Stimulated activated CD8-positive, alpha-beta memory T cell treated with anti-CD3 and anti-CD28 coated beads, Interleukin-4, amount 100 ng/mL, for 1 hour (primary cell): ENCODE measurements at places on chromosomes 2 and 18.

- DNase-seq: no peak
Measured at GRCh38 chr2:47238638-47239037, 83.5 kb upstream of the STPG4 start.

DNA sequence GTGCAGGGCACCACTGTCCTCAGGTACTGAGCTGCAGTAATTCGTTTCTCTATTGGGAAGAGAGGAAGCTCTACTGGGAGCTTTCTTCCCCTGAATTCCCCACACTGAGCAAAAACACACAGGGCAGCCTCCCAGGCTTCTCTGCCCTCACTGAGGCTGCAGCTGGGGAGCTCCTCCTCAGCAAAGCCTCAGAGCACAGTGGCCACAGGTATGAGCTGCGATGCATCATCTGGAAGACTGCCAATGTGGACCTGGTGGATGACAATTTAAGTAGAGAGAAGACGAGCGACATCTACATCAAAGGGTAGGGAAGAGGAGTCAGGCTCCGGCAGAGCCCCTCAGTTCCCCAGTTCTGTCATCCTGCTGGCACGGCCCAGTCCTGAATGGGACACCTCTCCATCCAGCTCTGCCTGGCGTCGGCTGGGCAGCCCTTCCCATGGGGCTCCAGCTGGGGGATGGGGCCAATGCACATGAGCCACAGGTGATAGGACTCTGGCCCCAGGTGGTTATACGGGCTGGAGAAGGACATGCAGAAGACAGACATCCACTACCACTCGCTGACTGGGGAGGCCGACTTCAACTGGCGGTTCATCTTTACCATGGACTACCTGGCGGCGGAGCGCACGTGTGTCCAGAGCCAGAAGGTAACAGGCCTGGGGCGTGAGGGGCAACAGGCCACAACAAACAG, 37.6 kb downstream of the LMAN2L start:
- no peak for DNase-seq

DNA sequence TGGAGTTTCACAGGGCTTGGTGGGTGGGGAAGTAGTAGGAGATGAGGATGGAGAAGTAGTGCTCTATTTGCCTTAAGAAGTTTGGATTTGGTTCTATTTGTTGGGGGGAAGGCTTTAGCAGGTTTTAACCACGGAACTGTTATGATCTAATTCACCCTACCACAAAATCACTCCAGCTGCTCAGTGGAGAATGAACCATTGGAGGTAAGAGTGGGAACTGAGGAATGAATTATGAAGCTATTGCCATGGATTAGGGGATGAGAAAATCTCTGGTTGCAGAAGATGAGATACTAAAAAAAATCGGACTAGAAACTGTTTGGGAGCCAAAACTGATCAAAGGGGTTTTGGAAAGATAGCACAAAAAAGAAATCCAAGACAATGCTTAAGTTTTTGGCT, 488.9 kb downstream of the DLGAP1 start:
- no peak for DNase-seq

DNA sequence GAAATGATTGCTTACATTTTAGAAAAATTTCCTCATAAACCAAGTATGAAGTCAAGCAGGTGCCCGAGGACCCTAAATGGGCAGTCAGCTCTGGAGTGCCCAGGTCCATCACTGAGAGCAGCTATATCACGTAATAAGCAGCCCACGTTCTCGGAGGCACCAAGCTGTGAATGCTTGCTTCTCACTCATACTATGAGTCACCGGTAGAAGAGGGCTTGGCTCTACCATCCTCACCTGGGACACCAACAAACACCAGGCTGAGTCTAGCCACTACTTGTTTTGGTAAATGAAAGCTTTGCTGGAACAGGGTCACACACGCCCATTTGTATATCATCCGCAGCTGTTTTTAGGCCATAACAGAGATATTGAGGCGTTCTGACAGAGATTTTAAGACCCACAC, 207.5 kb downstream of the SEPTIN10 start:
- DNase-seq: no peak

DNA sequence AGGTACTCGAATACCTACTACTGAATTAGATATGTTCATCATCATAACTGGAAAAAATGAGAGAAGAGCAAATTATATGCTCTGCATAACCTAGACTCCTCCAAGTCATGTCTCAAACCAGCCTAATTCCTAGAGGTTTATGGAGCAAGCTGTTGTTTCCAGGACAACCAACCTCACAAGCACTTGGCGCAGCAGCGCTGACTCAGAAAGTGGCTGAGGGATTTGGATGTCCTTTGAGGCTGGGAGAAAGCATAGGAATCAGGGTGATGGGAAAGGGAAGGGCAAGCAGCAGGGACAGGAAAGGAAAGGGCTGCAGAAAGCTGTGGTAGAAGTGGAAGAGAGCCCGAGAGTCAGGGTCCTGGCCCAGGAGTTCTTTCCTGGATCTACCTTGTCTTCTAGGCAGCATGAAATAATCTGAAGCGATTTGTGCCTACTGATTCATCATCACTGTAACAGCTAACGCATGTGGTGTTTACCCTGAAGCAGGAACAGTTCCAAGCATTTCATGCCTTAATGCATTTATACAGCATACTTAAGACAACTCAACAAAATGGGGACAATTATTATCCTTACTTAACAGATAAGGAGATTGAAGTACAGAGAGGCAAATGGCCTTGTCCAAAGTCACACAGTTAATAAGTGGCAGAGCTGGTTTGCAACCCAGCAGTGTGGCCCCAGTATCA, 3.7 kb downstream of the PLEK start:
- no peak for DNase-seq

DNA sequence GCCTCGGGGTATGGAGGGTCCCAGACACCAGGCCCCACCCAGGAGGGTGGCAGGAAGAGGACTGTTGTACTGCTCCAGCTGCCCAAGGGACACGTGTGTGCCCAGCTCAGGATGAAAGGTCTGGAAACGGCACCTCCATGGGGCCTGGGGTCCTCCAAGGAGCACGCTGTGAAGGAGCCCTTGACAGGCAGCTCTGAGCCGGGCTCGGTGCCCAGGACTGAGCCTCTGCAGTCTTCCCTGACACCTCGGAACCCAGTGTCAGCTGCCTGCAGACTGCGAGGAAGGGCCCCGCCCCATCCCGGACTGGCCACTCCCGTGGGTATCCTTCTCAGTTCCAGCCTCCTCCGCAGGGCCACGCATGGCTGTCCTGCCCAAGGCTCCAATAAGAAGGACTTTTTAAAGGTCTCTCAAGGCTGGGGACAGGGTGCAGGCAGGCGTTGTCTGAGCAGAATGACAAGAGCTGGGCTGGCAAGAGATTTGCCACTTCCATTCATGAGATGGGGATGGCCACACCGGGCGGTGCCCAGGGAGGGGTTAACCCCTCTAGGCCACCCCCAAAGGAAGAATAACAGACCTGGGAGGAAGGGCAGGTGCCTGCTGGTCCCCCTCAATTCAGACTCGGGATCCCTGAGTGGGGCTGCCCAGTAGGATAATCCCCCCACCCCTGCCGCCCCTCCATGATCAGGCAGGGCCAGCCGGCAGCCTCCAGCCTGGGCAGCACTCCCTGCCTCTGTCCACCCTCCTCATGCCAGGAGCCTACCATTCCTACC, 8.9 kb downstream of the ECEL1 start:
- no peak for DNase-seq
